ENCODE measurements at places on chromosomes 11 and 22.

- no peak for DNase-seq
Measured at GRCh38 chr11:59555601-59556114, 44.3 kb downstream of the OR4D9 start.

- DNase-seq, result no peak
Measured at GRCh38 chr22:21995660-21996059, 13.1 kb upstream of the TOP3B start.

GRCh38 chr22:26617271-26618199 is at the start of gene CRYBB1:
CRYBB1 (minus strand) TSS chr22:26618027; CDS start chr22:26616319, 1,708 bp downstream.
- no peak for DNase-seq

DNA sequence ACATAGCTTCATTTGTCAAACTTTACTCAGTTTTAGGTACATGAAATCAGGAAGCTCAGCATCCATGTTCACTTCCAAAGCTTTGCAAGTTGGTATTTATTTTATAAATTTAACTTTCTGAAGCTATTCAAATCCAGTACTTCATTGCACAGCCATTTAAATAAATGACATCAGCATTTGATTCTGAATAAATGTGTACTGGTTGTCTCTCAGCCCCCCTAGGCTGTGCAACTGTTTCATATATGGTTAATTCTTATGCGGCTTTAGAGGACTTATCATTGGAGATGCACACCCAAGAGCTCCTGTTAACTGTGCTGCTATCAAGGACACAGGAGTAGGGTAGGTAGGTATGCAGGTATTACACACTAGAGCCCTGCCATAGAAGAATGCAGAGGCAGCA is 325.1 kb downstream of the SOX6 start:
- DNase-seq, result no peak

DNA sequence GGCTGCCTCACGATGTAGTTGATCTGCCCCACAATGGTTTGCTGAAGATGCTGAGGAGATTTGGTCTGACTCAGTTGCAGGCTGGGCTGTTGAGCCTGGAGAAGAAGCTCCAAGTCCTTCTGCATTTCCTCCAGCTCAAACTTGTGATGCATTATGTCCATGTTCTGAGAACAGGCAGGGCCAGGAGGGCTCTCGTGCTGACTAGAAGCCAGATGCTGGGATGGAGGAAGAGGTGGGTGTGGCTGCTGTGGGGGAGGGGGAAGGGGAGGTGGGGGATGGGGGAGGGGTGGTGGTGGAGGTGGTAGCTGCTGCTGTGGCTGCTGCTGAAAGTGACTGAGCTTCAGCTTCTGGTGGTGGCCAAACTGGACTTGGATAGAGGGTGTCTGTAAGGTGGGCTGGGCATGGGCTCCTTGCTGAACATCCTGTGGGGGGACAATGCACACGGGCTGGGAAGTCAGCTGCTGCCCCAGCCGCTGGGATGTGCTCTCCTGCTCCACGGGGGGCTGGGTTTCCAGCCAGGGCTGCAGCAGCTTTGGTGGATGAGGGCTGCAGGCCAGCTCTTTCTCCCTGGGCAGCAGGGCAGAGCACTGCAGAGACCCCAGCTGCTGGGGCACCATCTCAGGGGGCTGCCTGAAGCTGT is 42.1 kb downstream of the TRIM66 start:
- DNase-seq, result no peak

GRCh38 chr11:8693010-8693551 is 10.5 kb downstream of the RPL27A start:
- DNase-seq, result no peak

DNA sequence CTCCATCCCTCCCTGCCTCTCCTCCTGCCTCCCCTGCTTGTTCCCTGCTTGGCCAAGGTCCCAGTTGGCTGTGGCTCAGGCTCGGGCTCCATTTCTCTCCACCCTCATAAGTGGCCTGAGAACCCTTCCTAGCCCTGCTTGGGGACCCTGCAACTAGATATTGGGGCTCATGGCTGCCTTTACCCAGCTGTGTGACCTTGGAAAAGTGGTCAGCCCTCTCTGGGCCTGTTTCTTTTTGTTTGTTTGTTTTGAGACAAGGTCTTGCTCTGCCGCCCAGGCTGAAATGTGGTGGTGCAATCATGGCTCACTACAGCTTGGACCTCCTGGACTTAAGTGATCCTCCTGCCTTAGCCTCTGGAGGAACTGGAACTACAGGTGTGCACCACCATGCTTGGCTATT is 20.3 kb upstream of the CABP2 start:
- DNase-seq, result no peak

DNA sequence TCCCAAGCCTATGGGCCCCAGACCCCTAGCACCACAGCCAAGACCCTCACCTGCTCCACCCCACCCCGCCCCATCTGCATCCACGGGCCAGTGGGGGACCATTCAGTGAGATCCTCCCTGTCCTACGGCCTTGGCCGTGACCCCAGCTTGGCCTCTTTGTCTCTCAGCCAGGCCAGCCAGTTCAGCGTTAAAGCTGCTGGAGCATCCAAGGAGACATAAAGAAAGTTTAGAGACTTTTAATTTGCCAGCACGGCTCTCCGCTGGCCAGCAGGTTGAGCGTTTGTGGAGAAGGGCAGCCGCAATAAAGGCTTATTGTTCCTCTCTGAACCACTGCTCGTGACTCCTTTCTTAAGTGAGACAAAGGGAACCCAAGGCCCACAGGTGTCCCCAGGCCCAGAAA is 49.3 kb upstream of the LMO1 start:
- no peak for DNase-seq

DNA sequence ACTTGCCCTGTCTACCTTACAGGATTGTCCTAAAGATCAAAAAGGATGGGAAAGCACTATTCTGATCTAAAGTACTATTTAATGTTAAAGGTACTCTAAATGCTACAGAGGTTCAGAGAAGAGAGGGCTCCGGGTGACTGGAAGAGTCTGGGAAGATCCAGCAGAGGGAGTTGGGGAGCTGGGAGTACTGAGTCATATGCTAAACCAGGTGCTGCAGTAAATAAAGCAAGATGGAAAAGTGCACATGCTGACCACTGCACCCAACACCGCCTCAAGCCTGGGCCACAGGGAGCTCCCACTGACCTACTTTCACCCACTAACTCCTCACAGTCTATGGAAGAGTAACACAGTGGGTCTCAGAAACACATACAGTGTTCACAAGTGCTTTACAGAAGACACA is 49.3 kb downstream of the WT1 start:
- DNase-seq, result no peak

DNA sequence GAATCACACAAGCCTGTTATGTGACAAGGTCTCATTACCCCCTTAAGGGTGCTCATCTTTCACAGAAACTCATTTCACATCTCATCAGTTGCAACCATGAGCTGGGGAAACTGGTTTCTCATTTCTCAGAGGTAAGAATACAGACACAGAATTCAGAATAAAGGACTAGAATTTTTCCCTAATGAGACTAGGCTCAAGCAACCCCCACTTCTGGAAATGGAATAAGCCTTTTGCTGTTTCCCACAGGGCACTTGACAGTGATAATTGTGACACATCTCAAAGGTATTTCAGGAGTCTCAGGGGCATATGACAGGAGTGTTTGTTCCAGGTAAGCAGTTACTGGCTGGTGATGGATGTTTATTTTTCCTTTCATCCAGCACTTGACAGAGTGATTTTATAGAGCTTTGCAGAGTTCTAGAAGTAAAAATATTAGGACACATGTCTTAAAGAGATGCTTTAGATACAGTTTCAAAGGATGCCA is 112.9 kb upstream of the DDI1 start:
- DNase-seq, result no peak

DNA sequence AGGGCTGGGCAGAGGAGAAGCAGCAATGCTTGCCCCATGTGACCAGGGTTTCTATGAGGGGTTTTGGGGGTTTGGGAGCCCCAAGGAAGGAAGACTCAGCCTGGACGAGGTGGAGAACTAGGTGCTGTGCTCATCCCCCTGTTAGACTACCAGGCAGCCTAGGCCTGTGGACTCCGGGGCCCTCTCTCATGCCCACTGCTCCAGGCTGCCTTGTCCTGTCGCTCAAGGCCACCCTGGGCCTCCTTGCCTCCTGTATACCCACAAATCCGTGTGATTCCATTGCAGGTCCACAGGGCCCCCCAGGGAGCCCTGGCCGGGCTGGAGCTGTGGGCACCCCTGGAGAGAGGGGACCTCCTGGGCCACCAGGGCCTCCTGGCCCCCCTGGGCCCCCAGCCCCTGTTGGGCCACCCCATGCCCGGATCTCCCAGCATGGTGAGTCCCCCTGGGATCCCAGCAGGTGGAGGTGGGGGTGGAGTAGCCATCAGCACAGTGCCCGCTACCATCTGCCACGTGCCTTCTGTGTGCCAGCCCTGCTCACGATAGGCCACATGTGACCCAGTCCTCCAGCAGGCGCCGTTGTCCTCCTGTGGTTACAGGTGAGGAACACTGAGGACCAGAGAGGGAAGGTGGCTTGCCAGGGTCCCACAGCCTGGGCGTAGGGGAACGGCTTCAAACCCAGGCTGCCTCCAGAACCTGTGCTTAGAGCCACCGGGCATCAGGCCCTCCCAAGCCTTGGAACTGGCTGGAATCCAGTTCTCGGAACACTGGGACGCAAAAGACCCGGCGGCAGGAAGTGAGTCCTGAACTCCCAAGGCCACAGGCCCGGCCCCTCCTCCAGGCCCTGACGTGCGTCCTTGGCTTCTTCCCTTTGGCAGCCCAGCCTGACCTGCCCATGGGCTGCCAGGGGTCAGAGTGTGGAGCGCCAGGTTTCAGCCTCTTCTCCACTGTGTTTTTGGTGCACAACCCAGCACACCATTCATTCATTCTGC is 26.6 kb downstream of the EMID1 start:
- DNase-seq, result peak; percentile 95

DNA sequence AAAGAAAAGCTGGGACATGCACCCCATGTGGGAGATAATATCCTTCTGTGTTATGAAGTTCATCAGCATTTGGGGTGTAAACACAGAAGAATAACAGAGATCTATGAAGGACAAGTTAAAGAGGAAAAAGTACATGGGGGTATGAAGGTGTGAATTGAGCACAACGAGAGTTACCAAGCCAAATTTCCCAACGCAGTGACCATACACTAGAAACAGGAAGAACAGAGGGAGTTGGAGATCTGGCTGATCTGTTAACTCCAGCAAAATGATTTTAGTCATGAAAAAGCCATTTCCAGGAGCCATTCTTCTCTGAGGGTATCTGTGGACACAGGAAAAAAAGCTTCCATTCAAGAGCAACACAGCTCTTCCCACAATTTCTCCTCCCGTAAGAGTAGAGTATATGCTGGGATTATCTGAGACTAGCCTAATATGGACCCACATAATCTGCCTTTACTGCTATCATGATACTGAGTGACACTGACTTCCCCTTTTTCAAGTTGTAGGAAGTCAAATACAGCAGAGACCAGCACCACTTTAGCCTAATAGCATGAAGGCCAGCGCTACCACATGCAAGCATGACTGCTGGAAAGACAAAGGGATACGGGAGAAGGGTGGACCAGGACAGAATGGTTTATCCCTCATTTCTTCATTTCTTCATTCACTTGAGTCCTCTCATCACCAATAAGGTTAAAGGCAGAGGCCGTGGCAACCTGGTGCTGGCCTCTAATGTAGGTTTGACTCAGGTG is 19.6 kb upstream of the OR8D2 start:
- DNase-seq, result no peak

GRCh38 chr11:70511345-70511744 is 113.0 kb downstream of the CTTN start:
- no peak for DNase-seq

DNA sequence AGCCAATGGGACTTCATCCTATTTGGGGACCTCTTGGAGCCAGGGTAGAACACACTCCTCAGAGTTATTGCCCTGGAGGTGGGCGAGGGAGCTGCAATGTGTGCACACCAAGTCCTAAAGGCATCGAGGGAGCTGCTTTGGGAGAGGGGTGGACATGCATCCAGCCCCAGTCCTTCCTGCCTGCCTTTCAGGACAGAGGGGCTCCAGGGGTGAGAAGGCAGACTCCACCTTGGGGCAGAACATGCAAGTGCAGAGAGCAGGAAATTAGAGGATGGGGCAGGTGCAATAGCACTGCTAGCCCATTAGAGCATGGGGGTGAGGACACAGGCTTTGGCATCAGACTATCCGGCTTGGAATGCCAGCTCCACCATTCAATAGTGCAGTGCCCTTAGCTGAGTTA is 288.5 kb downstream of the OPCML start:
- DNase-seq, result no peak

- peak; percentile 56 for DNase-seq
Measured at GRCh38 chr11:3867209-3868091, 12.0 kb downstream of the STIM1 start.
